ENCODE measurements at places on chromosomes 5 and 9.
A peak's percentile ranks its signal among the peaks of the same experiment; 100 is the strongest.

DNA sequence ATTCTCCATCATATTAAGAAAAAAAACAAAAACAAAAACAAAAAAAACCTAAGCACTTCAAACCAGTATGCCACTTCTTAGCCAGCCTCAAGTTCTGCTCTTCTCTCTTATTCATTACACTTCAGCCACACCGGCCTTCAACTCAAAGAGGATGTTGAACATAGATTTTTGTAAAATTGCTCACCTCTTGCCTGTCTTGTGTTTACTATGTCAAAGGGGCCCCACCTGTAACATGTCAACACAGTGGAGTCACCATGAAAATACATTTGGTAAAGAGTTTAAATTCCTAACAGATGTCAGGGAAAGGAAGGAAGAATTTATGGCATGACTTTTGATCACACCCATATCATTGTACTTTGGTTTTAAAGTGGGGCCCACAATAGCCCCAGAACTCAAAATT lies 121.1 kb upstream of the GHR start:
- no peak for DNase-seq

DNA sequence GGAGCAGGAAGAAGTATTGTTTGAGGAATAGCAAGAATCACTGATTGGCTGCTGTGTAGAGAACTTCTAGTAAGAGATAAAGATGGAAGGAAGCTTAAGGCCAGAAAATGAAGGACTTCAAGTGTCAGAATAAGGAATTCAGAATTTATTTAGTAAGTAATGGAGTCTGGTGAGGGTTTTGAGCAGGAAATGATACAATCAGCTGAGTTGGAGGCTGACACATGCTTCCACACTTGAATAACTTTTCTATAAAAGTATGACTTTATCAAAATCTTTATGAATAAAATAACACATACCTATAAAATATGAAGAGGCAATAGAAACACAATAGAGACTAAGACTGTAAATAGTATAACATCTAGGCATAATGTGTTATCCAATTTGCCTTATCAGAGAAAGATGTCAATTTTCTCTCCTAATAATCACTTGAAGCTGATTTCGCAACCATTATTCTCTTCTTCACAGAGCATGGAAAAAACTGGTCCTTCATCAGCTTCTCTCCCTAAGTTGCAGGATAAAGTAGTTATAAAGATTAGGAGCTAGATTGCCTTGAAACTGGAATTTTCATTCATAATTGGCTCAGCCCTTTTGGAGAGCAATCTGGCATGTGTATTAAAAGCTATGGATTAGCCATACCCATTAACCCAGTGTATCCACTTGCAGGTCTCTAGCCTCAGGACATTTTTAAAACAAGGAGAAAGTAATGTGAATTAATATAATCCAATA lies 143.4 kb downstream of the ZNF608 start:
- no peak for DNase-seq

DNA sequence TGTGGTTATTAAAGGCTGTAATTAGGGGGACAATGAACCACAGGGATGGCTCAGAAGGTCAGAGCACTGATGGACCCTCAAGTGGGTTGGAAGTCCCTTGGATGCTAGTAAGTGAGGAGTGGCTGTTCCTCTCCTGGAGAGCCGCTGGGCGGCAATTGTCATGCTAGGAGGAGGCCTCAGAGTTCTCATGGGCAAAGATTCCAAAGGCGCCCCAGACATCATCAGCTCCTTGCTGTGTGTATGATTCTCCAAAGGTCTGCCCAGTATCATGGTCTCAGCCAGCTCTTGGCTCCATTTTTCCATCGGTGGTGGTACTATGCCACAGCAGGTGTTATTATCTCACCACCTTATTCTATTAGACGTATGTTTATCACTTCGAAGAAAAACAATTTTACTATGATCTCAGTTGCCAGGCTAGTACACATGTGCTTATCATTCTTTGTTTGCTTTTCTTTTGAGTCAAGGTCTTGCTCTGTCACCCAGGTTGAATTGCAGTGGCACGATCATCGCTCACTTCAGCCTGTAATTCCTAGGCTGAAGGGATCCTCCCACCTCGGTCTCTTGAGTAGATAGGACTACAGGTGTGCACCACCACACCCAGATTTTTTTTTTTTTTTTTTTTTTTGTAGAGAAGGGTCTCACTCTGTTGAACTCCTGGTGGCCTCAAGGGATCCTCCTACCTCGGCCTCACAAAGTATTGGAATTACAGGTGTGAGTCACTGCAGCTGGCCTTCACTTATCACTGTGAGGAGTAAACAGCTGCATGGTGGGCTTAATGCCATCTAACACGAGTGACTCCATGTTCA lies 46.8 kb downstream of the EXOSC2 start:
- peak; percentile 72 for DNase-seq

- DNase-seq = peak; percentile 68
Observed at GRCh38 chr9:123081824-123082223, 48.4 kb downstream of the GPR21 start.

DNA sequence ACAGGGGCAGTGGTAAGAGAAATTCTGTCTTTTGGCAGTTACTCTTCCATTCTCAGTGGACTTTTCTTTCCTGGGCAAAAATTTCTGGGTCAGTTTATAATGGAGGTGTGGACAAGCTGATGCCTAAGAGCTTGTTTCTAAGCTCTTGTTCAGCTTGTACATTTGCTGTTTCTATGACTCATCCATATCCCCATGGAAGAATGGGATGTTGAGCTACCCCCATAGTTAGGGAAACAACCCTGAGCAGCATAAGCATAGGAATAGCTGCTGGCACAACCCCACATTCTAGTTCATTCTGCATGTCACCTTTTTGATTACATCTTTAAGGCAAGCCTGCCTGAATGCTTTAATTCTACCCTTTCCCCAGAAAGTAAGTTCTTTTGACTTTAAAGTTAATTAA lies 173.3 kb downstream of the PSAT1 start:
- DNase-seq = no peak

DNA sequence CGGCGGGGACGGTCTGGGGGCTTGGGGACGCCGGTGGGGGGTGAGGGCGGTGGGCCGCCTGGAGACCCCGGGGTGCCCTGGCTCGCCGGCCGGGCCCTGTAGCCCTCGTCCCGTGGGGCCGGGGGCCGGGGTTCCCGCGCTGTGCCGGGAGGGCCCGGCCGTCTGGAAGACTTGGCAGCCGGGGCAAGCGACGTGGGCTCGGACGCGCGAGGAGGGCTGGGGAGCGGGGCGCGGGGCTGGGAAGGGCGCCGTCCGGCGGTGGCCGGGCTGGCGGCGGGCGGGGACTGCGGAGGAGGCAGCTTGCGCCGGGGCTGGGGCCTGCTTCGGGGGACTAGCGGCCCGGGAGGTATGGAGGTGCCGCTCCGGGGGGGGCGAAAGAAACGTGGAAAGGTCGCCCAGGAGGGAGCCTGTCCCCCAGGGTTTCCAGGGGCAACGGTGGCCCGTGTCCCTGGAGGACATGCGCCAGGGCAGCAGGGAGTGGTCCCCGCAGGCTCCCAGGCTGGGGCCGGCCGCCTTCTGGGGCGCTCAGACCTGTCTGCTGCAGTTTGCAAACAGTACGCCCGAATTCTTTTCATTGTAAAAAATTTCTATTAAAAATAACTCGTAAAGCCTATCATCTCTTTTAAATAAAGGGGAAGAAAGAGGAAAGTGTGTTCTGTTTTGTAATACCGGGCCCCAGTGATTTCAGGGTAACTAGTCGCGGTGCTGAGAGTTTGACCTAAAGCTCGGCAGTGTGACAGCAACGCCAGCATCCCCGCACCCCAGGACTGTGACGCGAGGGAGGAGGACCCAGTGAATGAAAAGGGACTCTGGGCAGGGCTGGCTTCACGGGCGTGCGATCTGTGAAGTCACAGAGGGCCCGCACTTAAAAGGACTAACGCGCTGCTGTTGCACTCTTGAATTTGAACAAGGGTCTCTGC lies 752 bp upstream of the ANKH start:
- peak; percentile 85 for DNase-seq

GRCh38 chr5:147504535-147504934 lies 5.3 kb downstream of the DPYSL3 start:
- no peak for DNase-seq

- no peak for DNase-seq
Observed at GRCh38 chr5:143986516-143987212, 174.7 kb downstream of the HMHB1 start.

DNA sequence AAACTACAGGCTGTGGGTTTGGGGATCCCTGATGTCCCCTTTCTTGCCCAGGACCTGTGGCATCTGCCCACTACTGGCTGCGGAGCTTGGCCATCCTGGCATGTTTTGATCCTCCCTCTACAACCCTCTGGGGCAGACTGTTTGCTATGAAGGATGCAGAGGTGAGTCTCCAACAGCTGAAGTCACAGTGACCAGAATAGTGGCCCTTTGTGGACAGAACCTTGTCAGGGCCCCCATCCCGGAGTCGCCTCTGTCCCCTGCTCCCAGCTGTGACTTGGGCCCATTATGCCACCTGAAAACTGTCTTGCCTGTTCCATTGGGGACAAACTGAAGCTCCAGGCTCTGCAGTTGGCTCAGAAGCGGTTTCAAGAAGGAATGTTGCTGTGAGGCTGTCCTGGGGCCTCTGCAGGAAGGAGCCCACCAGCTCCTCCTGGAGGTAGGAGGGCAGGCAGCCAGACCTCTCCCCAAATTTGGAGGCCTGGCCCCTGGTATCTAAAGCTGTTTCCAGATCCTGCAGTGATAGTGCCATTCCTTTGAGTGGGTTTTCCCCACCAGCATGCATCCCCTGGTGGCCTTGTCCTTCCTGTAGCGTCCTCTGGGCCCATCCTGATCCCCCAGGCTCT lies 93.3 kb downstream of the BARX1 start:
- no peak for DNase-seq

DNA sequence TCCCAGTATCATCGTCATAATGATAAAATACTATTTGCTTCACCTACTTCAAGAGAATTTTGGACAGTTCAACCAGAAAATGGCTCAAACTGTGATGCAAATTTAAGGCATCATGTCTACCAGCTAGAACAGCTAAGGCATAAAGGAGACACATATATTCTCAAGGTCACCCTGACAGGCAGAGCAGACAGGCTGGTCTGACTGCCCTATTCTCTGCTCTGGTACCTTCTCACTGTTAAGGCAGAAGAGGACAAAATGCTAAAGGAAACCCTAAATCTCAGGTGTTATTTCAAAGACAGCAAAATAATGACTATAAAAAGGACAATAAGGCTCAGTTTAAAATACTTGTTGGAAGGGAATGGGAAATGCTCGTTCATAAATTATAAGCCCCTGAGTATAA lies 87.2 kb downstream of the MRPS27 start:
- no peak for DNase-seq

DNA sequence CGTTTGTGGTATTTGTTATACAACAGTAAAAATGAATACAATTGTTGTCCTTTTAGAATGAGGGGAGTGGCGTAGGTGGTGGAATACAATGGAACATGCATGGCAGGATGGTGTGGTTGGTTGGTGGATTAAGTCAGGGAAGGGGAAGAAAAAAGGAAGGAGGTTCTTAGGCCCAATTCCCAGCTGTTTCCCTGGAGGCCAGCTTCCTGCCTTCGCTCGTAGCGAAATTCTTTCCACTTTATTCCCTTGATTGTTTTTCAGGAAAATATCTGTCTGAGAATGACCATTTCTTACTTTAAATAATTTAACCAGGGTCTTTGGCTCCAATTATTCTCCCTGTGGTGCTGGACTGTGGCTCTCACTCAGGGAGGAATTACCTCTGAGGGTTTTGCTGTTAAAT lies 24.1 kb upstream of the DMAC1 start:
- no peak for DNase-seq

- no peak for DNase-seq
Observed at GRCh38 chr5:75138689-75139088, 86.3 kb upstream of the GCNT4 start.

- DNase-seq = peak; percentile 83
Observed at GRCh38 chr9:127123064-127123890, 842 bp upstream of the ANGPTL2 start.

GRCh38 chr5:37810311-37810710 lies 29.5 kb downstream of the GDNF start:
- DNase-seq = no peak

- DNase-seq = no peak
Observed at GRCh38 chr9:96061293-96061987, 185.9 kb downstream of the ERCC6L2 start.

DNA sequence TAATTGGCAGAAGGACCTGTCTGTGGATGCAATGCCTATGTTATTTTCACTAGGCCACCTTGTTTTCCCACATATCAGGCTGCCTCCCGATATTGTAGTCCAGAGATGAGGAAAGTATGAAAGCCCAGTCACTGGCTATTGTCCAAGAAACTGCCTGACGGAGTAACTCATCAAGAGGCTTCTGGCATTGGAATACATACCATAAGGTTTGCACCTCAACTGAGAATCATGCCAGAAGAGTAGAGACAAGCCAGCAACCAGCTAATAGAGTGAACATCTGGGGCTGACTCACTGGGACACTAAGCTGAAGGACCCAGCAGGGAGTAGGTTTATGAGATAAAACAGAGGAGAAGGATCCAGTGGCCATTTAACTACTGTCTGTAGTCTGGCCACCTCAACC lies 137.2 kb upstream of the FST start:
- DNase-seq = no peak

DNA sequence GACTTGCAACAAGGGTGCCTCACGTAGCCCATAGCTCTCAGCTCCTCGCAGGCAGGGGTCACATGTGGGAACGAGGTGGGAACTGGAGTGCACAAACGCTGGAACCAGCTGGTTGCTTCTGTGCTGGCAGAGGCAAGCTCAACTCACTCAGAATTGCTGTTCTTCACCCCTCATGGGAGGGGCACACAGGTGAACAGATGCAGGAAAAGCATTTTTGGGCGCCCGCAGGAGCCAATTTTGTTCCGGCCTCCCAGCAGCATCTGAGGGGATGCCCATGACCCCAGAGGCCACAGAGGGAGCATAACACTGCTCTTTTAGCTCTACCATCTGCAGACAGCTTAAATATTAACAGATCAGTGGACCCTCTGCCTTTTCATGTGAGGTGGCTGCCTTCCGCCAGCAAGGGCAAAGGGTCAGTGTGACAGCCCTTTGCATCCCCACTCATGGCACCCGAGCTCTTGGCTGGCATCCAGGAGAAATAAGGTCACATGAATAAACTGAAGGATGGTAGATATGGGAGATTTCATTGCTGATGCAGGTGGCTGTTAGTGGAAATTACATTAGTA lies 196.2 kb downstream of the SLCO4C1 start:
- peak; percentile 0 for DNase-seq

DNA sequence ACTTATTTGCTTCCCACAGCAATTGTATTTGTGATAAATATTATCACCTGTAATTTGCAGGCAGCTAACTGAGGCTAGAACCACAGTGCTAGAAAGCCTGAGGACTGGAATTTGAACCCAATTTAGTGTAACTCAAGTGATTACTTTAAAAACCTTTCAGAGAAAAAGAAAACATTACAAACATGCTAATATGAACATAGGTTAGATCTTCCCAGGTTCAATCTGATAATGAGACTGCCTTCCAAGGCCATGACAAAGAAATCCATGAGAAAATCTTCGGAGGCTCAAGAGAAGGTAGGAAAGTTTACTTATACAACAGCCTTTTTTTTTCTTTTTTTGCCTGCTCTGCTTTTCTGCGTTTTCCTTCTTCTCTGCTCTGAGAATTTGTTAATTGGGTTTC lies 620.6 kb upstream of the CCNG1 start:
- DNase-seq = no peak

DNA sequence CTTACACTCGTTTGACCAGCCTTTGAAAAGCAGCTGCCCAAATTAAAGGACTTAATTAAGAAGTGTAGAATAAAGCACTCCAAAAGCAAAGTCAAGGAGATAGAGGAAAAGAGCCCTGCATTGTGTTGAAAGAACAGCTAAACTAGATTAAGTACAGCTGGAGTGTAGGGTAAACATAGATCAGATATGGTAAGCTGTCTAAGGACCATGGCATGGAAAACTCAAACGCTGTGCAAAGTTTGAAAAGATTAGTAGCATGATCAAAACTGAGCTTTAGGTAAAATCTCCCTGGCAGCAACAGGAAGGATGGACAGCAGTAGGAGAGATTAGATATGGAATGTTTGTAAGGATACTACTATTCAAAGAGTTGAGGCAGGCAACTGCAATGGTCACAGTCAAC lies 55.4 kb downstream of the BNC2 start:
- DNase-seq = peak; percentile 44
